ENCODE measurements at places on chromosomes 2 and 18.
A peak's percentile ranks its signal among the peaks of the same experiment; 100 is the strongest.

GRCh38 chr18:801137-801536 lies 10.9 kb downstream of the YES1 start:
- no peak for DNase-seq

GRCh38 chr2:158624961-158625360 lies 168.2 kb downstream of the PKP4 start:
- no peak for DNase-seq

DNA sequence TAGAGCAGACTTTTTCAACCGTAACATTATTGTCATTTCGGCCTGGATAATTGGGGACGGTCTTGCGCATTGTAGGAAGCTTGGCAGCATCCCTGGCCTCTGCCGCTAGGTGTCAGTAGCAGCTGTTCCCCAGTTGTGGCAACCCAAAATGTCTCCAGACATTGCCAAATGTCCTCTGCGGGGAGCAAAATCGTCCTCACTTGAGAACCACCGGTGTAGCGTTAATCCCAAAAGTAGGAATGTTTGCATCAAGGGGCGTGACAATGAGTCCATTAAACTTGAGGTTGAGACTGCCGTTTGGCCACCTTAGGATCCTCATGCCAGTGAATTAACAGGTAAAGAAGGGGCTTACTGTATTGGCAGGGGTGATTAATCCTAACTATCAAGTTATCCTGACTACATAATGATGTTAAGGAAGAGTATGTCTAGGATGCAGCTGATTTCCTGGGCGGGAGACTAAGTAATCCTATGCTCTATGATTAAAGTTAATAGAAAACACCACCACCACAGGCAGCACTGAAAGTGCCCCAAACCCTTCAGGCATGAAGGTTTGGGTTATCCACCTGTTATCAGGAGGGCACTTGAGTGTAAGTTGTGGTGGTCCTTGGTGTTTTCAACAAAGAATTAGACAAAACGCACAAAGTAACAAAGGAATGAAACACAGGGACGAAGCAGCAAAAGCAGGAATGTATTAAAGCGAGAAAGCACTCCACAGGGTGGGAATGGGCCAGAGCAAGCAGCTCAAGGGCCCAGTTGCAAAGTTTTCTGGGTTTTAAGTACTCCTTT lies 4.9 kb upstream of the ZC3H8 start:
- peak; percentile 92 for DNase-seq

- DNase-seq, result no peak
Observed at GRCh38 chr2:33530690-33531548, 54.5 kb downstream of the RASGRP3 start.

- DNase-seq, result no peak
Observed at GRCh38 chr2:129709001-129709955, 270.2 kb upstream of the RAB6C start.

GRCh38 chr18:39799006-39799405 lies 2156.0 kb upstream of the PIK3C3 start:
- DNase-seq, result no peak

GRCh38 chr2:66236067-66236685 lies 198.7 kb upstream of the MEIS1 start:
- no peak for DNase-seq

- DNase-seq, result no peak
Observed at GRCh38 chr2:65355186-65355831, 77.1 kb downstream of the SPRED2 start.

DNA sequence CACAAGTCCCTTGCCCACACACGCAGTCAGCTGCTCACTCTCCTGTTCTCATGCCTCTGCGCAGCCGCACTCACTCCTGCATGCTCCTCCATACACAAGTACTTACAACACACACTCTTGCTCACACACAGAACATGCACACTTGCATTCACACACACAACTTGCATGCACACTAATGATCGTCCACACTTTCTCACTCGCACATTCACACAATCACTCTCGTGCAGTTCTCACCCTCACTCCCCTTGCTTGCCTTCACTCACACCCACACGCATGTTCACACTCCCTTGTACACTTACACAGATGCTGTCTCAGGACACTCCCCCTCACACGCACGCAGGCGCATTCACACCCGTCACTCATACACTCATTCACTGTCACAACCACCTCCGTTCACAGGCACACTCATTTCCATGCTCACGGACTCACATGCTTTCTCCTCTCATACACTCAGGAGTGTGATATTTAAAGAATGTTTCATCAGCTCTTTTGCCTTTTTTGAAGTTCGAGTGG lies 36.1 kb upstream of the LYPD6B start:
- DNase-seq, result no peak
